ENCODE measurements at places on chromosomes 2 and 18.

DNA sequence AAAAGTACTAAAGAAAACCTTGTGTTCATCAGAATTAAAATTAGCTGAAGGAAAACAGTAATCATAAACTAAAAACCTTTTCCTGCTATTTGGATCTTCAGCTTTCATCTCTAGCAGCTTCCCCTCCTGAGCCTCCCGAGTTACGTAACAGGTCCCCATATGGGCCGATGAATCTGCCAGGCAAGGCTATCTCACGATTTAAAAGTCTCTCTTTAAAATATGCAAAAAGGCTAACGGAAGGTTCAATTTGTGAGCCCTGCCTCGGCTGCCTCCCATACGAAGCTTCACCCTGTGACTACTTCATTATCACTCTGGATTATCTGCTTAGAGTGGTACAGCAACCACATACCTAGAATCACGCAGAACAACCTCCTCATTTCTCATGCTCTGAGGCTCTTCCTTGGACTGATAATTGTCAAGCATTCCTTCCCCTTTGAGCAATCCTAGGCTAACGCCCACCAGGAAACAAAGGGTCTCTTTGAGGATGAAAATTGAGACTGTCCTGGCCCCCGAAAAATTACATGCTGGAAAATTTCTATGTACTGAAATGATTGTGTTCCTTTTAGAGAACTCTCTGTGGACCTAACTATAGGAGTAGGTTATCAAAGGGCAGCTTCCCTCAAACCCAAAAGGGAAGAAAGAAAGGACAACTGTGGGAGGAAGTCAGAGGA, 147.4 kb downstream of the ZEB2 start:
- DNase-seq, result no peak

DNA sequence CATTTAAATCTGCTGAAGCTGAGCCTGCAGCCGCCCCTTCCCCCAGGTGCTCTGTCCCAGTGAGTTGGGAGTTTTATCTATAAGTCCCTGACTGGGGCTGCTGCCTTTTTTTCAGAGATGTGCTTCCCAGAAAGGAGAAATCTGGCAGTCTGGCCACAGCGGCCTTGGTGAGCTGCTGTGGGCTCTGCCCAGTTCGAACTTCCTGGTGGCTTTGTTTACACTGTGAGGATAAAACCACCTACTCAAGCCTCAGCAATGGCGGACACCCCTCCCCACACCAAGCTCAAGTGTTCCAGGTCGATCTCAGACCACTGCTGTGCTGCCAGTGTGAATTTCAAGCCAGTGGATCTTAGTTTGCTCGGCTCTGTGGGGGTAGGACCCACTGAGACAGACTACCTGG, 97.3 kb downstream of the ACAA2 start:
- DNase-seq, result no peak

DNA sequence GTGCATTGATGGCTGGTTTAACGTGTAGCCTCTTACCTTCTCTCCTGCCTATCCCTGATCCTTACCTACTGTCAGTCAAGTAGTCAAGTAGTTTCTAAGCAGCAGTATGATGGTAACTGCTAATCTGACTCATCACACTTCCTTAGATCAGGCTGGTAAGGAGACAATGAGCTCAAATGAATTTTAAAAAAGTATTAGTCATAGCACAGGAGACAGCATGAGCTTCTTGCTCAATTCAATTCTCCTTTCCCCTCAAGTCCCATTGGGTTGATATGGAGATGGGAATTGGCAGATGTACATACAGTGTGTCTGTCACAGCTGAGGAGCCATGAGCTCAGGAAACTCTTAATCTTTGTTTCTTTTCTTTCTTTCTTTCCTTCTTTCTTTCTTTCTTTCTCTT, 799.7 kb downstream of the LRP1B start:
- no peak for DNase-seq

- DNase-seq, result no peak
These were observed 1.9 kb upstream of the STAT4 start for GRCh38 chr2:191152482-191153240.

DNA sequence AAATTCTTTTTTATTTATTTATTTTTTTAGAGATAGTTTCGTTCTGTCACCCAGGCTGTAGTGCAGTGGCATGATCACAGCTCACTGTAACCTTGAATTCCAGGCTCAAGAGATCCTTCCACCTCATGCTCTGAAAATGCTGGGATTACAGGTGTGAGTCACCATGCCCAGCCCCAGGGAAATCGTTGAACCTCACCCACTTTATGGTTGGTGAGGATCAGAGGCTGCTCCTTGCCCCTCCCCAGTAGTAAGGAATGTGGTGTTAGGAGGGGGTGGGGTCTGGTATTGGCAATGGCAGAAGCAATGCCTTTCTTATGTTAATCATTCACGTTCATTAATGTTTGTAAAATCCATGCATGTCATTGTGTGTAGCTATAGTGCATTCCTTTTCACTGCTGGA, 161.9 kb downstream of the SUCLG1 start:
- DNase-seq, result no peak

- no peak for DNase-seq
These were observed 263.4 kb downstream of the PTPRM start for GRCh38 chr18:7830468-7830867.

DNA sequence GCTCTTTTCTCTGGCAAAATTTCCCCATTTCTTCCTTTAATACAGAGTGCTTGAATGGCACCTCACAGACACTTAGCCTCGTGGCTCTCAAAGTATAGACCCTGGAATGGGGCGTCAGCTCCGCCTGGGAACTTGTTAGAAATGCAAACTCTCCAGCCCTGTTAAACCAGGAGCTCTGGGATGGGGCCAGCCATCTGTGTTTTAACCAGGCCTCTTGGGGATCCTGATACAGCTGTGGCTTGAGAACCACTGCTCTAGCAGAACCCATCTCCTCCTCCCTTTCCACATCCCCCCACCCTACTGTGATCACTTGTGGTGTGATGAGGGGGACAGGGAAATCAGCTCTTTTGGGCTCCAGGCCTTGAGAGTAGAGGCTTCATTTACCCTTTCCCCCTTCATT, 15.9 kb downstream of the LTBP1 start:
- no peak for DNase-seq

- no peak for DNase-seq
These were observed 27.3 kb upstream of the EVA1A start for GRCh38 chr2:75587954-75588587.

DNA sequence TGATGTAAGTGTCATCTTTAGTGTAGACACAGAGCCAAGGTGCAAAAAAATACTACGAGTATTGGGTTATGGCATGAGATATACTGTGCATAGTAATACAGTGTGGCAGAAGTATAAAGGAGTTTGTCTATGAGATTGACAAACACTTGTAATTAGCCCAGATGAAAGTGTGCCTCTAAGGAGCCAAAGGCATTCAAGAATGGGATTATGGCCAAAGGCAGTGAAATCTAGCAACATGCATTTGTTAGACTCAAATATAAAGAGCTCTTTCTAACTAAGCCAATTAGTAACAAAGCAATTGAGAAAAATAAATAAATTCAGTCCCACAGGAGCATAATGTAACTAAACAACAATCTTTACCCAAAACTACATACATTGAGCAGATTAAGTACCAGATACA, 1761.8 kb downstream of the SUCLG1 start:
- DNase-seq, result no peak

DNA sequence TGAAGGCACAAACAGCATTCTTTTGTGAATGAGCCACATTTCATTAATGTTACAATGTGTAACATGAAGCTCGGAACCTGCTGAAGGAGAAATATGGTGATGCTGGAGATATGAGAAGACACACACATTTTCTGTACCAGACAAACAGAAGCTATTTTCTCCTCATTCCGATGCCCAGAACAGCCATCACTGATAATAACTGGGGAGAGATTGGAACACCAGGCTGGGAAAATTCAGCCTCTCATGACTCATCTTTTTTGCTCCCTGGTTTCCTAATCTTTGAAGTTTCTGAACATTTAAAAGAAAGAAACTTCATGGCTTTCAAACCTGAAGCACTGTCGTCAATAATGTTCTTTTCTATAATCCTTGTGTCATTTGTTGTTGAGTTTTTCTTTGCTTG, 110.9 kb downstream of the LYPD6 start:
- no peak for DNase-seq

DNA sequence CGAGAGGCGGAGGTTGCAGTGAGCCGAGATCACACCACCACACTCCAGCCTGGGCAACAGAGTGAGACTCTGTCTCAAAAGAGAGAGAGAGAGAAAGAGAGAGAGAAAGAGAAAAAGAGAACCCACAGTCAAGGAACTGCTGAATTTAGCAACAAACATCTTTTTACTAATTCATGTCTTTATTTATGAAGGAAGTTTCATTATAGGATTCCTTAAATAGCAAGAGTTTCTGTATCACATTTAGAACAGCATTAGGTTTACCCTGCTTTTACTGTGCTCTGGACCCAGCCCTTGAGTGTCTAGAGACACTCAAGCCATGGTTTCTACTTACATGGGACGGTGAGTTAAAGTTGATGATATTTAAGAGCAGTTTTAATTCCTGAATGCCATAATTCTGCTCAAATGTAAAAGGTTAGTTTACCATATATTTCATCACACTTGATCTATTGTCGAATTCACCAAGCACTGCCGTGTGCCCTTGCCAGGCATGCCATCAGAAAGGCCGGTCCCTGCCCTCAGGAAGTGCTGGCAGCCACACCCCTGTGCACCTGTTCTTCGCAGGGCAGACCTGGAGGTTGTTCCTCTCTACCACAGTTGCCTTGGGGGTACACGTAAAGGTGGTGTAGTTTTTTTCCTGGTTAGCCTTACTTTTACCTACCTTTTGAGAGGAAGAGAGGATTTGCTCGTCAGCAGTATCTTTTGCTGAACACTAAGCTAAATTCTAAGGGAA, 153.3 kb downstream of the LDLRAD4 start:
- peak; percentile 36 for DNase-seq

DNA sequence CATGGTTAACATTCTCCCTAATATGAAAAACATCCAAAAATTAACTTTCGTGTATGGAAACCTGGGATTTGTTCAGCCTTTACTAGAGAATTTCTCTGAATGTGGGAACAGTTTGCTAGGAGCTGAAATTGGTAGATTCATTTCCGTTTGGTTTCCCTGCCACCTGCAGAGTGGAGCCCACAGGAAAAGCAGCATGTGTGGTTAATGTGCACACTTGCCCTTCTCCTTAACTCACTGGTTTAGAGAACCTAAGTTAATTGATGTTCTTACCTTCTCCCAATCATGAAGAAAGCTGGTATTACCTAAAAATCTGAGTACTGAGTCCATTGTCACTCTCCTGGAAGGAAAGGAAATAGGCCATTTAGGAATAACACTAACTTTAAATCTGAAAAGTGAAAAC, 37.6 kb upstream of the ASXL3 start:
- no peak for DNase-seq

DNA sequence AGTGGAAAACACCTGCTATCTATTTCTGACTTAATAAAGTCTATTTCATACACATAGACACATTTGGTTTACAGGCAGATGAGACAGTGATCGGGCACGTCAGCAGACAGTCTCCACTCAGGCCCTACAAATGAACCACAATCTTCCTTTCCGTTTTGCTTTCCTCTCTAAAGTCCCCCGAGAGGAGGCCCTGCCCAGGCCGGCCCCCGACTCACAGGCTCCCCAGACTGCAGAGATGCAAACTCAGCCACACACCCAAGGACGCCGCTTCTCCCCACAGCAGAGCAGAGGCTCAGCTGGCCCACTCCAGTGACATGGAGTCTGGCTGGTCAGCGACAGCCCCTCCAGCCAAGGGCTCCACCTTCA, 9.3 kb upstream of the MTERF4 start:
- no peak for DNase-seq

- no peak for DNase-seq
These were observed 87.3 kb upstream of the PPP1CB start for GRCh38 chr2:28664120-28664842.

- DNase-seq, result no peak
These were observed 2.4 kb downstream of the NFATC1 start for GRCh38 chr18:79397830-79398761.

GRCh38 chr2:10765914-10766313, 44.5 kb downstream of the ATP6V1C2 start:
- no peak for DNase-seq

GRCh38 chr18:53025247-53025646, 685.2 kb downstream of the DCC start:
- DNase-seq, result no peak

DNA sequence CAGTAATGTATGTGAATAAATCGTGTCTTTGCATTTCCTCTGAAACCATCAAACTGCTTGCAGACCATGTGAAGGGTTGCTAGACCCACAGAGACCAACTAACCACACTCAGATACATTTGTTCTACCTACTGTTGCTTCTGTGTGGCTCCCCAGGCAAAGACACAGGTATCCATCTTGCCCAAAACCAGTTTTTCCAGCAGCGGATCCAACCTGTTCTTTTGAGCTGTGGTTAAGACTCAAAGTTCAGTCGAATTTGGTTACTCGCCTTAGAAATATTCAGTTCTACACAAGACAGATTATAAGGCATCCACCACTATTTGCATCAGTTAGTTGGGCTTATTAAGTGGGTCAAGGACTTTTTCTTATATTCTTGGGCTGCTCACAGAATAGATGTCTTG, 276.2 kb upstream of the EPHA4 start:
- DNase-seq, result no peak

DNA sequence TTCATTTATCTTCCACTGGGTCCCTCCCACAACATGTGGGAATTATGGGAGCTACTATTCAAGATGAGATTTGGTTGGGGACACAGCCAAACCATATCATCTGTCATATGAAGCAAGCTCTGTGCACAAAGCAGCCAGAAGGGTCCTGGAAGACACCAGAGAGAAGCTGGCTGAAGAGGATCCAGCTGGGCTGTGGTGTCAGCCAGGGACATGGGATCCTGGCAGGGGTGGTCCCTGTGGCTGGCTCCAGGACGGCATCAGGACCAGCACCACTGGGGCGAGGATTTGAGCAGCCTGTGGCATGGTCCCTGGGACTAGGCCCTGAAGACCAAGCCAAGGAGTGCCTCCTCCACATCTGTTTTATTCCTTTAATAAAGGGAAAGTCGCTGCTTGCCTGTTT, 84.8 kb upstream of the HDAC4 start:
- no peak for DNase-seq

DNA sequence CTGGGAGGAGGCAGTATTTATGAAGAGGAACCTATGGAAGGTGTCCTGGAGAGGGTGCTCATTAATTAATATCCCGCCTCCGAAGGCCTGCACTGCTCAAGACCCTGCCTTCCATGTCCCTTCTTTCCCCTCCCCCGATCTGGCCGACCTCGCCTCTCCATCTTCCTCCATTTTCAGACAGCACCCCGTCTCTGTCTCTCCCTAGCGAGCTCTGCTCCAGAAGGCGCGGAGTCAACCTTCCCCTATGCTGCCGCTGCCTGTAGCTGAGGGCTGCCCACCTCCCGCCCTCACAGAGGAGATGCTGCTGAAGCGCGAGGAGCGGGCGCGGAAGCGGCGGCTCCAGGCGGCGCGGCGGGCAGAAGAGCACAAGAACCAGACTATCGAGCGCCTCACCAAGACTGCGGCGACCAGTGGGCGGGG, 1.1 kb upstream of the WBP1 start:
- DNase-seq, result no peak

- DNase-seq, result no peak
These were observed 420.7 kb upstream of the TRIB2 start for GRCh38 chr2:12295856-12296519.

GRCh38 chr2:37769551-37769950, 98.1 kb upstream of the CDC42EP3 start:
- DNase-seq, result no peak
